Activated T-helper 17 cell treated with anti-CD3 and anti-CD28 coated beads, Interleukin-2, amount 50 U/mL, for 72 hours (primary cell): ENCODE measurements at places on chromosomes 4 and X.

- ATAC-seq, result no peak
Measured at GRCh38 chr4:26590639-26591038, 6.8 kb downstream of the TBC1D19 start.

- ATAC-seq, result no peak
Measured at GRCh38 chr4:74375824-74376426, 11.0 kb downstream of the EREG start.

GRCh38 chr4:178142724-178143123 is 700.5 kb upstream of the AGA start:
- no peak for ATAC-seq

GRCh38 chr4:47830265-47831025 is 7.4 kb downstream of the CORIN start:
- no peak for ATAC-seq

DNA sequence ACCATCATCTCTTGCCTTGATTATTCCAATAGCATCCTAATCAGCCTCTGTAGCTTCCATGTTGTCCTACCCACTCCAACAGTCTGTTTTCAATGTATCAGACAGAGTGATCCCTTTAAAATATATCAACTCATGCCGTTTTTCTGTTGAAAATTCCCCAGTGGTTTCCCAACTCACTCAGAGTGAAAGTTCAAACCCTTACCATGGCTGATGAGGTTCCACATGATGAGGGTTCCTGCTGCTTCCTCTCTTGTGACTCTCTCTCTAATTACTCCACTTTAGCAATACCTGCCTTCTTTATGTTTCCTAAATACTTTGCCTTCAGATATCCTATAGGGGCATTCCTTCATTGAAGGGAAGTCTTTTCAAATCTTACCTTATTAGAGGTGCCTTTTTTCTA is 334.7 kb downstream of the PPP1R2C start:
- ATAC-seq, result no peak

DNA sequence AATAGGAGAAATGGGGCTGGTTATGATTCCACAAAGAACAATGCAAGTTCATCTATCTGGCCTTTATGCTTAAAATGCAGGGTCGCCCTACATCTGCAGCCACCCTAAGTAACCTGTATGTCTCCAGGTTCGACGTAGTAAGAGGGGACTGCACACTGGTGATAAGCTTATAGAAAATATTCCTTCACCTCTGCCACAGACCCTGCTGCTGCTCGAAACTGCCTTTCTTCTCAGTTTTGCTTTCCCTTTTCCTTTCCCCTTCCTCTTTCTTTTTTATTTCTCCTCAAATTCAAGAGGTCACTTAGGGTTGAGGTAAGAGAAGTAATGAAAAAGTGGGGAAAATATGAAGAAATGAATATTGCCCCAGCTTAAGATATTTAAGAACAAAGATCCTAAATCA is 123.5 kb downstream of the DCHS2 start:
- no peak for ATAC-seq

- ATAC-seq, result no peak
Measured at GRCh38 chr4:89136525-89136924, 25.2 kb downstream of the TIGD2 start.

GRCh38 chr4:181677201-181677600 is 566.0 kb upstream of the TENM3 start:
- ATAC-seq, result no peak

GRCh38 chrX:153499876-153500275 is 5.1 kb downstream of the BGN start:
- no peak for ATAC-seq

GRCh38 chr4:101287324-101287723 is 60.0 kb downstream of the PPP3CA start:
- no peak for ATAC-seq

DNA sequence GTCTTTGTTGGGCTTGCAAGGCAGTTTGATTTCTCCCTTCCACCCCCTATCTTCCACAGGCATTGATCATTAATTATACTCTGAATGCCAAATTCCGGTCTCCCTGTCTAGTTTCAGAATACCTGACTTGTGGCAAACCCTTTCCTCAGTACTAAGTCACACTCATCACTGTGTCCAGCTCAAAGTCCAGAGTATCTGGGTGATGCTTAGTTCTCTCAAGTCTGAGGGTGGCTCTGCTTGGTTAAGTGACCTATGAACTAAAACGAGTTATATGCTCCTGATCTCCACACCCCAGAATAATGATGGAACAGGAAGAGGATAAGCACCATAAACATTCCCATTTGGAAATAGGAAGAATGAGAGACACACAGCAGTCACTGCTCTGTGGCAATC is 6.5 kb downstream of the SMIM9 start:
- no peak for ATAC-seq

- no peak for ATAC-seq
Measured at GRCh38 chr4:87838890-87839591, 6.3 kb downstream of the MEPE start.

DNA sequence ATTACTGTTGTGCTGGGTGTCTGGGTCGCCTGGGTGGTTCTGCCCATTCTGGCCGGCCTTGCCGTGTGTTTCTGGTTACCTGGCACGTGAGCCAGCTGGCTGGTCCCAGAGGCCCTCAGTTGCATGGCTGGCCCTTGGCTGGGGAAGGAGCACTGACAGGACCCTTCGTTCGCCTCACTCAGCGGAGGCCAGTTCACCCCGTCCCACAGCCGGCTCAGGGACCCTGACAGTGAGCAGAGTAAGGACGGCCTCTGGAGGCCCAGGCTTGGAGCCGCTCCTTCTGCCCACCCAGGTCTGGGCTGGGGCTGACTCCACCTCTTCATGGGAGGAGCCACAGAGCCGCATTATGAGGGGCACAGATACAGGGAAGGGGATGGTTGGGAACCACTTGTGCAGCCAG is 20.3 kb upstream of the HGFAC start:
- ATAC-seq, result no peak

DNA sequence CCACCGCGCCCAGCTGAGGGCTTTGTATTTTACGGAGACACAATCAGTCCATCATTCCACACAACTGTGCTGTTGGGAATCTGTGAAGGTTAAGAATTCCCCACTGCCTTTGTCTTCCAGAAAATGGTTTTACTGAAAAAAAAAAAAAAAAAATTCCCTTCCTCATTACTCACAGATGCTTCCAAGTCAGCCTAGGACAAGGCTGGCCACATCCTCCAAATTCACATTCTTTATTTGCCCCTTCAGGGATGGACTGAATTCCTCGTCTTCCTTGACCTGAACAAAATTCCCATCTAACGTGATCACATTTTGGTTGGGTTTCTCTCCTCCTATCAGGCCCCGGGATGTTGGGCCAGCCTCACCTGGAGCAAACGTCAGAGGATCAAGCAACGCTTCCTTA is 130.3 kb downstream of the DHRSX start:
- ATAC-seq, result no peak

DNA sequence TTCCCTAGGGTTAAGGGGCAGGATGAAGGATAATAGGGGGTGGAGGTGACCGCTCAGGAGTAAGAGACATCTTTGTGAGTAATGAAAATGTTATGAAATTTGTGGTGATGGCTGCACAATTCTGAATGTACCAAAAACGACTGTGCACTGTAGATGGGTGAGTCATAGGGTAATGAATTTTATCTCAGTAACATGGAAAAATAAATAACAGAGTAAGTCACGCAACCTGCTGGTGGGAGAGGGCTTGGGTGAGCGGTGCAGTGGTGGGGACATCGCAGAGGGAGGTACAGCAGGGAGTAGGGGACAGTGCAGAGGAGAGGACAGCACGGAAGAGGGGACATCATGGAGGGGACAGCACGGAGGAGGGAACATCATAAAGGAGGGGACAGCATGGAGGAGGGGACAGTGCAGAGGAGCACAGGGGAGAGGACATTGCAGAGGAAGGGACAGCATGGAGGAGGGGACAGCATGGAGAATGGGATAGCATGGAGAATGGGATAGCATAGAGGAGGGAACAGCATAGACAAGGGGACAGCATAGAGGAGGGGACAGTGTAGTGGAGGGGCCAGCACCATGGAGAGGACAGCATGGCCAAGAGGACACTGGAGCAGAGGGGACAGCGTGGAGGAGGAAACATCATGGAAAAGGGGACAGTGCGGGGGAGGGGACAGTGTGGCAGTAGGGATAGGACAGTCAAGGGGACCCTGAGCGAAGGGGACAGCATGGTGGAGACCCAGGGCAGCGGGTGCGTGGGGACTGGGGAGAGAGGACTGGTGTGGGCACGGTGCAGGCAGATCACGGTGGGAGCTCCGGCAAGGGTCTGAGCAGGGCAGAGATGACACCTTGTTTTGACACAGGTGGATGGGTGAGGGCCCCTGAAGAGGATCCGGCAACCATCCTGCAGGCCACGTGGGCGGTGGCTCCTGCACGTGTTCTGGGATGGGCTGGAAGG is 68.5 kb upstream of the MXD4 start:
- no peak for ATAC-seq

- ATAC-seq, result no peak
Measured at GRCh38 chr4:98222306-98222705, 38.9 kb upstream of the RAP1GDS1 start.

DNA sequence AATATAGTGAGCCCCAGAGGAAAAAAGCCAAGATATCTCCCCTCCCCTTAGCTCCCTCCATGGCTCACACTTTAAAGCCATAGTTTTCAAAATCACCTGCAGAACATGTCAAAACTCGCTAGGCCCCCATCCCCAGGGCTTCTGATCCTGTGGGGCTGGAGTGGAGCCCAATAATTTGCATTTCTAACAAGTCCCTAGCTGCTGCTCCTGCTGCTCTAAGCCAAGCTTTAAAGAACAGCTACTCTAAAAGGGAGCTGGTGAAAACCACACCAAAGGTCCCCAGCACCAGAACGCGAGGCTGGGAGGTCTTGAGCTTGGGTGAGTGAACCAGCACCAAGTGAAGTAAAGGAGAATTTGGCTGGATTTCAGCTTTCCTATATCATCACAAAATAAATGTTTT is 237.1 kb downstream of the ZNF674 start:
- no peak for ATAC-seq

GRCh38 chrX:15977644-15978043 is 123.0 kb upstream of the AP1S2 start:
- no peak for ATAC-seq

- no peak for ATAC-seq
Measured at GRCh38 chr4:5785806-5786680, 75.0 kb downstream of the EVC start.

DNA sequence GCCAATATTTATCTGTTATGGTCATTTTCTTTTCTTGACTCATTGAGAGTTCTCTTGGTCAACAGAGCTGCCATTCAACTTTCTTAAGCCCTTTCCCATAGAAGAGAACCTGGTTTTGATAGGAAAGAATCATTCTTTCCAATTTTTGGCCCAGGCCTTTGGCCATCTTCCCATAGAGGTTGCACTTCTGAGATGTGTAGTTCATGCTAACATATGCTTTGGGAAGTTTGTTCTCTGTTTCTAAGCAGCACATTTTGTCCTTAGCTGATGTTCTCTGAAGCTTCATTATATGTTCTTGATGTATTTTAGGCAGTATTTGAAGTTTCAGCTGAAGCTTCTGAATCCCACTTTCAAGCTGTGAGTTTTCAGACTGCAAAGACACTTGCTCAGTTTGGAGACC is 161.1 kb downstream of the VEGFC start:
- ATAC-seq, result no peak

- ATAC-seq, result no peak
Measured at GRCh38 chr4:119898211-119898610, 168.4 kb downstream of the MAD2L1 start.

DNA sequence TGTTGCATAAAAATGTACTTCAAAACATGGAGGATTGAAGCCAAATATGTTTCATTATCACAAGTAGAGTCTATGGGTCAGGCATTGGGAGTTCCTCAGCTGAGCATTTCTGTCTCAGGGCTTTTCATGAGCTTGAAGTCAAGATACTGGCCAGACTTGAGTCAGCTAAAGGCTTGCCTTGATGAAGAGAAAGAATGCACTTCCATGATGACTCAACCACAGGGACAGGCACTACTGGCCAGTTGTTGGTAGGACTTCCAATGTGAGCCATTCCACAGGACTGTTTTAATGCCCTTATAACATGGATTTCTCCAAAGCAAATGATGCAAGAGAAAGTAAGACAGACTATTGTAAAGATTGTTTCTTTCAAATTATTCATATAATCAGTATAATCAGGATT is 895.6 kb downstream of the RAB28 start:
- ATAC-seq, result no peak

- no peak for ATAC-seq
Measured at GRCh38 chr4:155307731-155308277, 69.0 kb downstream of the MAP9 start.

DNA sequence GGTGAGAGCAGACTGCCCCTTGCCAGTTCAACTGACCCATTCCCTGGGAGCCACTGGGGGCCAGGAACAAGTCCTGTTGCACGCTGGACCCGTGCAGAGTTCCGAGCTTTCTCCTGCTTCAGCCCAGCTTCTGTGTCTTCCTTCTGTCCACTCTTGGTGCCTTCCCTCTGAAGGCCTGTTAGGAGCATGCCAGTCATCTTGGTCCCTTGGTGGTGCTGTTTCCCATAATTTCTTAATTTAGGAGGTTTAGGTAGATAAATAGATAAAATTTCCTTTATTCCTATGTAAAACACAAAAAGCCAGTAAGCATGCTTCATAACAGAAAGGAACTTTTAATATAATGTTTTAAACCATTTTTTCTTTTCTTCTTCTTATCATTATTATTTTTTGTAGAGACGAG is 672.7 kb downstream of the CCSER1 start:
- ATAC-seq, result no peak

DNA sequence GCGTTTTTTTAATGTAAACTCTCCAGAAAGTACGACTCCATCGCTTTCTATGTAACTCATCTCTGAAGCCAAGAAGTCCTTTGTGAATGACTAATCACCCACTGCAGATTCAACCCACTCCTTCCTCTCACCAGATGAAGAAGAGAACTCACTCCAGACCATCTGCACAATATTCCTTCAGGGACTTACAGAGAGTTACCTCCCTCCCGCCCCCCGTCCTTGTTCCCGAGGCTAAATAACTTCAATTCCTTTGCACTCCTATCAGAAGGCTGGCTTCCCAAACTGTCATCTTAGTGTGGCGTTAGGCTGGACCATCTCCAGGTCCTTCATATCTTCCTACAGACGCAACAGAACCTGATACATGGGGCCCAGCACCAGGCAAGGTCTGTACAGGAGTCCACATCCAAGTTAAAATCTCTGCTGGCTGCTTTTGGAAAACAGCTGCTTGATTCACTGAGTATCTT is 82.4 kb downstream of the AFAP1 start:
- peak; percentile 68 for ATAC-seq

- ATAC-seq, result no peak
Measured at GRCh38 chrX:39755143-39756032, 342.4 kb downstream of the BCOR start.

GRCh38 chrX:140822184-140822583 is 112.6 kb downstream of the LINC00632 start:
- ATAC-seq, result peak; percentile 16

GRCh38 chr4:57973819-57974218 is 863.6 kb upstream of the IGFBP7 start:
- ATAC-seq, result no peak

- no peak for ATAC-seq
Measured at GRCh38 chr4:34170946-34171345, 2073.4 kb downstream of the ARAP2 start.

GRCh38 chr4:113049421-113050370 is at the start of gene ANK2:
ANK2 (plus strand) TSS chr4:113049653; CDS start chr4:113049729, 76 bp downstream.
- no peak for ATAC-seq

- no peak for ATAC-seq
Measured at GRCh38 chr4:146981651-146982050, 36.0 kb upstream of the TTC29 start.
